ENCODE measurements at places on chromosomes 7 and 10.

DNA sequence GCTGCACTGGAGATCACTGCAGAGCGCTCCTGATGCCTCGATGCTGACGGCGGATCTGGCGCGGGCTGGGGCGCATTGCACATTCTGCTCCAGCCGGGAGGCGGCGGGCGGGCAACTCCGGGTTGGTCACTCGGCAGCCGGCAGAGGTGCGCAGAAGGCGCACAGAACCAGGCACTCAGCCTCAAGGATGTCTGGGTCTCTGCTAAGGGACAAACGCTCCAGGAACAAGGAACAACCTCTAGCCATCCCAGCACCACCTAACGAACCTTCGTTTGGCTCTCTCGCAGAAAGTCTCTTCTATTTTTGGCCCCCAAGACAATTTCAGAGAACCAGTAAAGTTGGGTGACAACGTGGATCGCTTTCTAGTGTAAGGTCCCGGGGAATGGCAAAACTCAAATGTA lies 254.6 kb downstream of the OTUD1 start:
- DNase-seq, result no peak

DNA sequence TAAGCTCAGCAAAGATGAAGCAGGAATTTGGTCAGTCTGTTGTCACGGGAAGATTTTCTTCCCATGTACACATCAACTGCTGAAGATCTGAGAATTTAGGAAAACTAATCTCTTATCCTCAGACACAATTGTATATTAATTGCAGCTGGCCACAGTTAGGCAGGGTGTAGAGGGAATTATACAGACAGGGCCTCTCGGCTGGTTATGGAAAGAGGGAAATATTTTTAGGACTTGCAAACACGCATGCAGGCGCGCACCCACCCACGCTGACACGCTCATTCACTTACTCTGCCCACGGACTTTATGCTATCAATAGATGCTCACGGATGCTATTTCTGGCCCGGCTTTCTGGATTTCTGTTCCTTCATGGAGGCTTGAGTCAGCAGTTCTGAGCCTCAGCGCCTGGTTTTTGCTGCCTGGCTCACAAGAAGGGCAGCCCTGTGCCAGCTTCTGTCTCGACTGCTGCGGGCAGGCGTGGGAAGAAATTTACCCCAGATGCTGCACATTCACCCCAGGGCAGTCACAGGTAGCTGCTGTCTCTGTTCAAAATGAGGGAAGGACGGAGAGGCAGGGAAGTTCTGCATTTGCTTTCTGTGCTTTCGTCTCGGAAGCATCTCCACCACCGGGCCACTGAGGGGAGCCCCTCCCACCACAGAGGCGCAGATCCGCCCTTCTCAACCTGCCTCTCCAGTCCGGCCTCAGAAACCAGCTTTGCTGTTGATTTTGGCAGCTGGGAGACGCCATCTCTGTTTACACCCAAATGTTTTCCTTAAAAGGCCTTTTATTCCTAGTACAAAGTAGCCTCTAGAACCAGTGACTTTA lies 116.3 kb upstream of the BTBD16 start:
- no peak for DNase-seq

DNA sequence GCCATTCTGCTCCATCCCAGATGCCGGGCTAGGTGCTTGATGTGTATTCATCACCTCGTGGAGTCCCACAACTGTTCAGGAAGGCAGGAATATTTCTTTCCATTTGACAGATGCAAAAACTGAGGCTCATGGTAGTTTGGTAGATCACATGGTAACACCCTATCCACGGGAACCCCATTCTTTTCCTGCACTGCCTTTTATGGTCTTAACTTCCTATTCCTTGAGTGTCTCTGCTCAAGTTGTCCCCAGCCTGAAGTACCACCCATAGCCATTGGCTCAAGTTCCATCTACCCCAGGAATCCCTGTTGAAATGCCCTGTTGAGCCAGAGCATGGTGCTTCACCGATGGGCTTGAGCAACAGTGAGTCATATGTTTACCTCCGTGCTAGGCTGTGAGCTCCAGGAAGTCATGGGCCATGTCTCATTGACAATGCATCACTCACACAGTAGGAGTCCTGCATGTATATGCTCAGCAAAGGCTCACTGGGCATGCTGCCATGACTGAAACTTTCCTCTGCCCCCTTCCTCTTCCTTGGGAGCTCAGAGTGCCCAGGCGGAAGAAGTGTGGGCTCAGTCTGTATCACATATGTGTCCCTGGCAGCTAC lies 71.7 kb upstream of the ADAM12 start:
- no peak for DNase-seq

GRCh38 chr10:87860156-87860795 lies 3.1 kb downstream of the KLLN start:
- no peak for DNase-seq

DNA sequence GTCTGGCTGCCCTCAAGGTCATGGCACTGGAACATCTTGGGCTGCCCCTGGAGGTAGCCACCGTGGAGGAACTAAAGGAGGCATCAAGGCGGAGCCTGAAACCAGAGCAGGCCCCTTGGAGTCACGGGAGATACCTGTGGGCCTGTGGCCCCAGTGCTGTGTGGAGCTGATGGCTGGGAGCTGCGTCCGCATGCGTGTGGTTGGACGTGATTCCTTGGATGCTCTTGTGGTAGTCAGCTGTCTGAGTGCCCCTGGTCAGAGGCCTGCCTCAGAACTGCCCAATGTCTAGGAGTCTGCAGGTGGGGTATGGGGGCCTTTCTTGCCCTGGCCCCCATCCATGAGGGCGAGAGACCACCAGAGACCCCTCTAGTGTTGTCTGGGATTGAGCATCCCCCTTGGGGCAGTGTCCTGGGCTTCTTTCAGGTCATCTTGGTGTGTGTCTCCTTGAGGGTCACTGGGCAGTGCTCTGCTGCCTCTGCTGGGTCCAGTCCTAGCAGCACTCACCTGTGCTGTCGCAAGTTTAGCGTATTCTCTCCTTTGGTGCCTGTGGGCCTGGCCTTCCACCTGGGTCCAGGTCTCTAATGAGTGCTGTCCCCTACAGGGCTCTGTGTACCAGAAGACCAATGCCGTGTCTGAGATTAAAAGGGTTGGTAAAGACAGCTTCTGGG lies 8.1 kb downstream of the PGAM2 start:
- DNase-seq, result no peak

- DNase-seq, result no peak
Observed at GRCh38 chr7:906776-907157, 30.4 kb downstream of the GET4 start.

GRCh38 chr10:102147561-102147960 lies 4.6 kb upstream of the NOLC1 start:
- no peak for DNase-seq

Measured in stimulated activated CD8-positive, alpha-beta memory T cell treated with anti-CD3 and anti-CD28 coated beads, Interleukin-15, amount 100 ng/mL, for 24 hours (primary cell).